ENCODE measurements at places on chromosomes 13 and 19. TPM values are rescaled to one million over a fixed set of nuclear protein-coding genes. Genes with fewer than 3 reads are reported as not detected.

BEST2 gene
- total RNA-seq, result not detected

ZNF737 gene
- 13.3 TPM for total RNA-seq

DNA sequence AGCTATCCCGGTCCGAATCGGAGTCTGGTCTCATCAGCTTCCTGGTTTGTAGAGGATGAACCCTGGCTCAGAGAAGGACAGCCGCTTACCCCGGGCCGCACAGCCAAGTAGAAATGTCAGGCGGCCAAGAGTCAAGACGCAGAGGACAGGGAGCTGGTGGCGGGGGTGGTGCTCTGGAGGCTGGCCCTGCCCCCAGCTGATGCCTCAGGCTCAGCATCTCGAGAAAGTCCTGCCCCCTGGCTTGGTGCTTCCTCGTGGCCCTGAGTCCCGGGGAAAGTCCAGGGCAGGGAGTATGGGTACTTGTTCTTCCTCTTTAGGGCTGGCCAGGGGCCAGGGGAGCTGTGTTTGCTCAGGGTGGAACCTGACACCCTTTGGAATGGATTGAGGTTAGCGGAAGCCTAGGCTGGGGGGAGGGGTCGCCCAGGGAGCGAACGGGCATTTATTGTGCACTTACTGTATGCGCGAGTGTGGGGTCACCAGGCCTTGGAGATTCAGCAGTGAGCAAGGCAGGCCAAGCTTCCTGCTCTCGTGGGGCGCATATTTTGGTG is 2.2 kb downstream of the TJP3 start:
- no peak for DNase-seq

DNA sequence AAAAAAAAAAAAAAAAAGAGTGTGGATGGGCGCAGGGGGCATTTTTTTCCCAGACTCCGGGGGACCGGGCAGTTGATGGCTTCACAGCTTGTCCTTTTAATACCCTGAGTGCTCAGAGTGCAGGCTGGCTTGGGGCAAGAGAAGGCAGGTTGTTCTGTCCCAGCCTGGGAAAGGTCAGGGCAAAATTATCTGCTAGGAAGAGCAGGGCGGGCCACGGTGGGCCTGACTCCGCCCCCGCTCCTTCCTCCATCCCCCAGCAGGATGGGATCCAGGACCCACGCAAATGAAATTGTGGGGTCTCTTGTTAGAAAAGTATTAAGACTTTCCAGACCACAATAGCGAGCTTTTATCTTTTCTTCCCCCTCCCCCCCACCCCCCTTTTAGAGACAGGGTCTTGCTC is 70.7 kb downstream of the PTPRS start:
- DNase-seq, result no peak

GRCh38 chr13:97627566-97627965 is 193.6 kb downstream of the RAP2A start:
- DNase-seq, result no peak

GRCh38 chr19:19642506-19643157 is 825 bp downstream of the GMIP start:
- DNase-seq, result no peak

DNA sequence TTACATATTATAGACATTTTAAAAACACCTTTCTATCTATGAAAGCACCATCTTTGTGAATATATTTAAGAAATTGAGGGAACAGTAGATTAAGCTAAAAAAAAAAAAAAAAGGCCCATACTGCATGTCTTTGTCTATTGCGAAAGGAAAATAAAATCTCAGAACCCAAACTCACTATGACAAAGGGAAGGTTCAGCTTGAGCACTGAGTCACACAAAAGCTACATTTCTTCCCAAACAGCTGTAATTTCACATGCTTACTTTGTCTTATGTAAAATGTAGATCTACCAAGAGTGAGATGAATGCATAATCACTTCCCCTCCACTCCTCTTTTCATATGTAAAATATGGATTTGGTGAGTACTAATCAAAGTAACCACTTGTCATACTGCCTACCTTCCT is 640.1 kb upstream of the KLF12 start:
- no peak for DNase-seq

SIAH3 gene
- 0.61 TPM for total RNA-seq
